Activated CD4-positive, alpha-beta T cell treated with anti-CD3 and anti-CD28 coated beads for 48 hours (primary cell): ENCODE measurements at places on chromosomes 11 and 22.

DNA sequence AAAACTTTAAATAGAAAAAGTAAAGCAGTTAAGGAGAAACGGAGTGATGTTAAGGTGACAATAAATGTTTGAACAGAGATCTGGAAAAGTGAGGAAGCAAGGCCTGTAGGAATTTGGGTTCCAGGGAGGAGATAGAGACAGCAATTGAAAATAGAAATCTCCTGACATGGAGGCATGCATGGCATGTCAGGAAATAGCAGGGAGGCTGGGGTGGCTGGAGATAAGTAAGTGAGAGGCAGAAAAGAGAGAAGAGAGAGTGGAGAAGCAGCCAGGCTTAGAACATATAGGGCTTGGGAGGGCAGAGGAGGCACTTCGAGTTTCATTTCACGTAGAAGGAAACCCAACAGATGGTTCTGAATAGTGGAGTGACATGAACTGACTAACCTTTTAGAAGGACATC lies 185.5 kb downstream of the LRRC4C start:
- no peak for DNase-seq

GRCh38 chr11:74819400-74819799 lies 70.8 kb downstream of the RNF169 start:
- no peak for DNase-seq

DNA sequence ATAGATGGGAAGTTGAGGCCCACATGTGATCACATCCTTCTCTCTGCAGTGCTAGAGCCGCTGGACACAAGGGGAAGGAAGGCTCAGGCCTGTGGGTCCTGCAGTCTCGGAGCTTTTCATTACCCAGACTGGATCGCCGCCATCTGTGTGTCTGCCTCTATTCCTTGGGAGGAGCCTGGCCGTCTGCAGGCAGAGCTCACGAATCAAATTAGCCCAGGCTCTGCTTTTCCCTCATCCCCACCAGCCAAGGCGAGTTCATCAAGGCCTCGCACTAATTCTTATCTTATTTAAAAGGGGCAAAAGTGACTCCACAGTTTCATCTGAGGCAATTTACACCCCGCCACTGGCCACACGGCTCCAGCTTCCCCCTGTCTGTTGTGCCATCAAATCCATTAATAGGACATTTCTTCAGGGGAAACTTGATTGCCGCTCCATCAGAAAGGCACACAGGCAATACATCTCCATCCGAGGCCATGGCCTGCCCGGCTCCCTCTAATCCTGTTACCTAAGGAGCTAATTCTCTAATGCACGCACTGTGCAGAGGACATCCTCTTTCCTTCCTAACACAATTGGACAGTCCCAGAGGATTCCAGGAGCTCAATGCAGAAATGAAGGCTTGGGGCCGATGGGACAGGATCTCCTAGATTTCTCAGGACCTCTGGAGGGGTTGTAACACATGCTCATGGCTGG lies 3.3 kb upstream of the HTR3A start:
- no peak for DNase-seq

DNA sequence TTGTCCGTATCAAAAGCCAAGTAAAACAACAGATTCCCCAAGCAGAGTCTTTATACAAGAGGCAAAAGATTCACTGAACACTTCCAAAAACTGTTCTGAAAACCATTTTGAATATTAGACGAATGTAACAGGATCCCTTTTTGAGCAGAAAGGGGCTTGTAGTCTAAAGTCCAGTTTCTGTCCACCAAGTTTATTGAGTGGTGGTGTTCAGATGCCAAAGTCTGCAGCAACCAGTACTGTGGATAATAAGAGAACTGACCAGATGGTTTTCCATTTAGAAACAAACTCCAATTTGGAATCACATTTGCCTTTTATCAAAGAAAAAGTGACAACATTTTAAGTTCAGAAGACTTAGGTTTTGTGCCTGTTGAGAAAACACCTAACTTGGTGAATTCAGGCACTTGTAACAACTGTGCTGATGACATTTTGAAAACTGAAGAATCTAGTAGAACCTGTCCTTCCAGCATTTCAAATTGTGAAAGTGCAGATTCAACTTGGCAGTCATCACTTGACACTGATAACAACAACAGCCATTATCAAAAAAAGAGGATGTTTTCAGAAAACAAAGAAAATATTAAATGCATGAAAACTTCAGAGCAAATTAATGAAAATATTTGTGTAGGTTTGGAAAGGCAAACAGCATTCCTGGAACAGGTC lies 217.1 kb downstream of the CSNK2A3 start:
- no peak for DNase-seq

DNA sequence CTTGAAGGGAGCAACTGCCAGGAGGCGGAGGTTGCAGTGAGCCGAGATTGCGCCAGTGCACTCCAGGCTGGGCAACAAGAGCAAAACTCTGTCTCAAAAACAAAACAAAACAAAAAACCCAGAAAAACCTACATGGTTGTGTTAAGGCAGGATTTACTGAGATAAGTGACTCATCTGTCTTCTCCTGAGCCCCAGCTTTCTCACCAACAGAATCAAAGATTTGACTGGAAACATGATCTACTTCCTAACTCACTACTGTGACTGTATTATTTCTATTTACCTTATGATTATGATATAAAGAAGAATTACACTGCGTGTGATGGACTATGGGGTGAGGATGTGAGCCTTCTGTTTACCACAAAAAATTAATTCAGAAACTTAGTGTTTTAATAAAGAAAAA lies 21.8 kb downstream of the FAM118B start:
- DNase-seq, result no peak

DNA sequence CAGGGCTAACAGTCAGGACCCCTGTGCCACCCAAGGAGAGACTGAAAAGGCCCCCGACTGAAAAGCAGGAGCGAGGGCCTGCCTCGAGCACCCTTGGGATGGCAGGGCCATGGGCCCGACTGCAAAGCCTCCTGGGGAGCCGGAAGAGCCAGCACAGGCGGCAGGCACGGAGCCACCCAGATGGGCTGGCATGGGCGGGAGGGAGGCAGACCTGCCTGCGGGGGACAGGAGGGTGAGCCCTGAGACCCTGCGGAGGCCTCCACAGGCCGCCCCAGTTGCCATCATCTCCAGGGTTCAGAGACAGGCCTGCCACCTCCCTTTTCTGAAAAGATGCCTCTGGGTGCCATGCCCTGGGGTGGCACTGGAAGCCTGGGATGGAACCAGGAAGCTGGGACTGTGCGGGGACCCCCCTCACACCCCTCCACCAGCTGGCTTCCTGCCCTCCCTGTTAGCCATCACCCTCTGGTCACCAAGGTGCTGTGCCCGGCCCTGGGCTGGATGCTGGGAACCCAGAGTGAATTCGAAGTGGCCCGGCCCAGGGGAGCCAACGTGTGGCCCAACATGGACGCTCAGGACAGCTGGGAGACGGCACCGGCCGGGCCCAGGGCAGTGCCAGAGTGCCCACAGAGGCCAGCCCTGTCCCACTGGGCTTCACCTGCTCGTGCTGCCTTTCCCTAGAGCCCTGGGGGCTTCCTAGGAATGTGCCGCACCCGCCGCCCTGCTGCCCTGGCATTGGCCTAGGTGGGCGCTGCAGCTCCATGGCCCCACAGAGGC lies 13.8 kb downstream of the TSPAN32 start:
- DNase-seq, result no peak

GRCh38 chr11:61691380-61692156 lies 11.4 kb downstream of the DAGLA start:
- no peak for DNase-seq

DNA sequence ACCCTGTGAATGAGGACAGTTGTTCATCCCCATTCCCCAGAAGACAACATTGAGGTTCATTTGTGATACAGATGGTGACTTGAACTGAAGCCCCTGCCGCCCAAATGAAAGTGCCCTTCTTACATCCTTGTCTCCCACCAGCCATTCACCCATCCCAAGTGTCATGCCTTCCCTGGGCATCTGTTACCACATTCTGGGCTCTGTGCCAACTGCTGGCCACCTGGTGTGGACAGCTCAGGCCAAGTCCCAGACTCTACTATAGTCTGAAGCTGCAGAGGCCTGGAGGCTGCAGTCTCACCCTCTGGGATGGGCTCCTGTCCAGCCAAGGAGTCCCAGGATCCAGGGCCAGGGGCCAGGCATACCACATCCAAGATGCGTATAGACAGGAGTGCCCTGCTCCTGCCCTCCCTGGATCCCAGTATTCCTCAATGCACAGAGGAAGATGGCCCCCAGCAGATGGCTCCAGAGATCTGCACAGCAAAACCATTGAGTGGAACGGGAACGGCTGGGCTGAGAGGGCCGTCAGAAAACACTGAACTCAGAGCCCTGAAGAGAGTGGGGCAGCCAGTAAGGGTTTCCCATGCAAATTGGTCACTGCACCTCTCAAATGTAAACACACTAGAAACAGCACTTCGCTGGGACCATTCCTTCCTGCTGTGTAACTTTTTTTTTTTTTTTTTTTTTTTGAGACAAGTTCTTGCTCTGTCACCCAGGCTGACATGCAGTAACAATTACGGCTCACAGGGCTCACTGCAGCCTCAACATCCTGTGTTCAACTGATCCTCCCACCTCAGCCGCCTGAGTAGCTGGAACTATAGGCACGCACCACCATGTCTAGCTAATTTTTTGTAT lies 22.8 kb downstream of the ARRB1 start:
- DNase-seq, result peak; percentile 67

DNA sequence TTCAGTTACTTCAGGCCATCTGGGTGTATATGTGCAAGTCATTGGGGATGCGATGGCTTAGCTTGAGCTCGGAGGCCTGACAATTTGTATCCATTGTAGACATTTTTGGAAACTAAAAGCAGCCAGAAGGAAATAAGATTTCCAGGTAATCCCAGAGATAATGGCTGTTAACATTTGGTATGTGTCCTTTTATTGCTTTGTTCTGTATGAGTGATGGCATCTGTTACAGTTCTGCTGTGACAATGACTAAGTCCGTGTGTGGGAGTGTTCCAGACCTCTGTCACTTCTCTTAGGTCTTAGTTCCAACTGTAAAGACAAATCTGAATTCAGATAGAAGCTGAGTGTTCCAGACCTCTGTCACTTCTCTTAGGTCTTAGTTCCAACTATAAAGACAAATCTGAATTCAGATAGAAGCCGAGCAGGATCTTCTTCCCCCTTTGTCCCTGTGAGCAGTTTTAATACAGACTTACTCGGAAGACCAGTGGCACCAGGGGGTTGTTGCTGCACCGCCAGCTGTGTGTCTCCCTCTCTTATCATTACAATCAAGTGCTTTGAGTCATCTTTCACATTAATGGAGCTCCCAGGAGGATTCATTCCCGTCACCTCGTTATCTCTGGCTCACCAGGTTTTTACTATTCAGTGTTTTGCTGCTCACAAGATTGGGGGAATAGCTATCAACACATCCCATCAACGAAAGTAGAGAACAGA lies 190.9 kb upstream of the SORL1-AS1 start:
- DNase-seq, result no peak

GRCh38 chr22:41458161-41458728 lies 10.2 kb downstream of the PHF5A start:
- DNase-seq, result no peak

GRCh38 chr11:14907411-14908213 lies 15.6 kb upstream of the CYP2R1 start:
- DNase-seq, result peak; percentile 92

GRCh38 chr11:103234974-103235373 lies 125.7 kb downstream of the DYNC2H1 start:
- DNase-seq, result no peak

- DNase-seq, result no peak
These were observed 115.3 kb upstream of the KIRREL3 start for GRCh38 chr11:127115844-127116243.

- DNase-seq, result no peak
These were observed 3.3 kb upstream of the DIXDC1 start for GRCh38 chr11:111933872-111934271.

DNA sequence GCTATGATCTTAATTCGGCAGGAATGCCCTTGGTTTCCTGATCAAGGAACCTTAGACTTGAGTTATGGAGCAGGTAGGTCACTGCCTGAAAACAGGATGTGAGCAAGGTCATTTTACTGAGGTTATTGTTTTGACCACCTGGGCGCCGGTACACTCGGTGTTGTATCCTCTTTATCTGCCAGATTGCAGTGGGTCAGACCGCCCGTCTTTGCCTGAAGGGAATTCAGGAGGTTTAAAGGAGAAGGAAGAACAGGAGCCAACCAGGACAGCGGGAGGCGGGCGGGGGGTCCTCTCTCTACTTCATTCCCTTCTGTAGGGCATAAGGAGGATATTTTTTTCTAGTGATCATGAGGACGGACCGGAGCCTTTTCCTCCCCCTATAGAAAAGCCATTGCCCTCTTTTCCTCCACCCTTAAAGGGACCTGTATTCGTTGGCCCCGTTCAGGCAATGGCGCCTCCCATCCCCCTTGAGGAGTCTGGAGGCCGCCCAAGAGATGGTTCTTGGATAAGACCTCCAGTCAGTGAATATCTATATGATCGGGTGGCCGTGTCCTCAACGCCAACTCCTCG lies 649 bp downstream of the MS4A15 start:
- DNase-seq, result no peak

DNA sequence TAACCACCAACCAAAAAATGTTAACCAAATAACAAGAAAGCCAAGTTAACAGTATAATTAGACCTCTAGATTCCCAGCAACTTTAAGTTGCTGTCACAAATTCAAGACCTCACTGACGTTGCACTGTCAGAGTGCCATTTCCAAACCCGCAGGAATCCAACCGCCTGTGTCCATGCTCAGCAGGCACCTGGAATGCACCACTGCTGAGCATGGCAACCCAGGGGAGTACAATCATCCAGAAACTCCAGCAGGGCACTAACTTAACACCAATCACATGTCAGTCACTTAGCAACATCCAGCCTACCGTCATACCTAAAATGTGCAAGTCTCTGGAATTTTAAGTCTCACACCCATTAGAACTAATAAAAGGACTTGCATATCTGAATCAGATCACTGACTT lies 48.8 kb downstream of the SMCO4 start:
- no peak for DNase-seq

DNA sequence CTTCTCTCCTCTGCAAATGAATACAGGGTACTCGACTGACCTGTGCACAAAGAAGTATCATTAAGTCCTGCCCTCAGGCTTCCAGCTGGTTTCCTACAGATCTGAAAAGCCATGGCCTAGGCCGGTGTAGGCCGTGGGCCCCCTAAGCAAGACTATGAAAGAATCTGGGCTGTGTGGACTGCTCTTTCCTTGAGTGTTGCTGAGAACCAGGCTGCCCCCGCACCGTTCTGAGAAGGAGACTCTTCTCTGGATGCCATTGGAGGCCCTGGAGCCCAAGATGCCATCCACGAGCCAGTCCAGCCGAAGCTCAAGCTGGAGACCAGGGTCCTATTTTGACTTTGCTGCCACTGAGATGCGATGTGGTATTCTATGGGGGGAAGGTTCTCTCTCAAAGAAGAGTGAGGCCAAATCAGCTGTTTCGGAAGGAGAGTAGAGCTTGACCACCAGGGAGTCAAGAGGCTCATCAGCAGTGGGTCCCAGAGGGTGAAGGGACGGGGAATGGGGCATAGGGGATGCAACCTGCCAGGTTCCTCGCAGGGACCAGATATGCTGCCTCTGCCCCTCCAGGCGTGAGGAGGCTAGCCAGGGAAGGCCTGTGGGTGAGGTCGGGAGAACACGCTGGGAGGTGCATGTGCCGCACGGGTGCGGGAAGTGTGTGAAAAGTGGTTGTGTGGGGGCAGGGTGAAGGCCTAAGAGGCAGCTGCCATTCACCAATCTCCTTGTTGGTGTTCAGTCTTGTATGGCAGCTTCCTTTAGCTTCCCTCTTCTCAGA lies 96.4 kb upstream of the B3GAT1 start:
- DNase-seq, result no peak
